ENCODE measurements at places on chromosomes 2 and 18.

DNA sequence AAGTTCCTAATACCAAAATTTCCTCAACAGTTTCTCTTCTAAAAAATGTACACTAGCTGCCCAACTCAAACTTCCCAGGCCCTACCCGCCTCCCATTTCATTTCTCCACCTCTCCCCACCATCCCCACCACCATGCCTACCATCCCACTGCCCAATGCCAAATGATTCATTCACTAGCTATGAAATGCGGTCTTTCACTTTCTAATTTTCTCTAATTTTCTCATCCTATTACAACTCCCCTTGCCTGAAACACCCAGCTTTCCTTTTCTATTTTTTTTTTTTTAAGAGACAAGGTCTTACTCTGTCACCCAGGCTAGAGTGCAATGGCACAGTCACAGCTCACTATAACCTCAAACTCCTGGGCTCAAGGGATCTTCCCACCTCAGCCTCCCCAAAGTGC is 38.4 kb downstream of the KIDINS220 start:
- DNase-seq: no peak

GRCh38 chr2:152420363-152420762 is 85.4 kb downstream of the FMNL2 start:
- no peak for DNase-seq

- DNase-seq: no peak
These were observed 112.5 kb downstream of the MGAT5 start for GRCh38 chr2:134366359-134366758.

DNA sequence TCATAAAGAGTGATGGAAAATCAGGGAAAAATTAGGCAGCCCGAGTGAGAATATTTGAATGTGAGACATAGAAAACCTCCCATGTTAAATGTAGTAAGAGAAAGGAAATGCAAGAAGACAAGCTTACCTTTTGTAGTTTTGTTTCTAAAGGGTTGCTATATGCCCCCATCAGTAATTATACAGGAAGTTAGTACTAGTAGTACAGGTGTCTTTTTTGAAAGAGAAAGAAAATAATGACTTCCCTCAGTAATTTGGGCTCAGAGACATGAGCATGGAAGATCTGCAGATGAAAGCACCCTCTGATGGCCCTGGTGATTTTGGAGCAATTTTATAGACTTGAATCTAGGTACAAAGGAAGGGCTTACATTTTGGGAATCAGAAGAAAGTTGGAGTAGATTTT is 80.8 kb downstream of the RHBDD1 start:
- no peak for DNase-seq

DNA sequence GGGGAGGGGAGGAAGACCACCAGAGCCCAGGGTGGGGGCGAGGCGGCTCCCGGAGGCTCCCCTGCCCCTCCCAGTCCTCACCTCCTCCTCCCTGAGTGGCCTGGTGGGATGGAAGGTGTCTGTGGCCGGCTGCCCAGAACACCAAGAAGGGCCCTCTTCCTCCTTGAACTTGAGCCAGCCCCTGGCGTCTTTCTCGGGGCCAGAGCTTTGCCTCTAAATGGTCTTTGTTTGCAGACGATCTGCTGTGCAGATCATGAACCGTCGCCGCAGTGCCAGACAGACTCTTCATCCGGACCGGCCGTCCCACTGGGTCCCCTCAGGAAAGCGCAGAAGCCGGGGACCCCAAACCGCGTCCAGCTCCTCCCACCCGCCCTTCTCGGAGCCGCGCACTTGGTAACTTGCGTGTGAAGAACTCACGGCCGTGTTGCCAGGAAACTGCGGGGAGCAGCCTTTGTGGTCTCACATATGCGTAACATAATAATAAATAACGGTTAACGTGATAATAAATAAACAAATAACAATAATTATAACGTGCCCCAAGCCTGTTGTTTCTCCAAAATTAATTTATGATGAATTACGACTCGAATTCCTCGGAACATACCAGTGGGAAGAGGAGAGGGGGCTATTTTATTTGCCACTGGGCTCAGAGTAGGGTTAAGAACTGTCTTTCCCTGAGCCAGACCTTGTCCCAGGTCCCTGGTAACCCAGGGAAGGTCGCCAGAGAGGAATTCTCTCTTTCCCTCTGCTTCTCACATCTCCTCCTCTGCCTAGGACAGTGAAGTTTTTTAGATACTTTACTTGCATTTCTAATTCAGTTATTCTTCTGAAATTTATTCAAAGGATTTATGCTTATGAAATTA is 41.0 kb downstream of the PTGR3 start:
- no peak for DNase-seq

DNA sequence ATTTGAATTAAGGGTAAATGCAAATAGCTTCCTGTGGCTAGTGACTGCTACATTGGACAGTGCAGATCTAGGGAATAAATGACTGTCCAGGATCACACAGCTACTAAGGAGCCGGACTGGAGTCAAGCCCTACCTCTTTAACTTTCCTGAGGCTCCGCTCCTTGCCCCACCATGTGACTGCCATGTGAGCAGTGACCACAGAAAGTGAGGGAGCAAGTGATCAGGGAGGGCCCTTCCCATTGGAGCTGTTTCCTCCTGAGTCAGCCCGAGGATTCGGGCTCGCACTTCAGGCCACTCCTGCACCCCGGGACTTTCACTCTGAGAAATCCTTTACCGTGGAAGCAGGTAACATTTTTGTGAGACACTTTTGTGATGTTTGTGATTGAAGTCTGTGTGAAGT is 198.0 kb downstream of the ANKRD30B start:
- no peak for DNase-seq

GRCh38 chr2:172552547-172553291 is 3.2 kb upstream of the PDK1 start:
- DNase-seq: peak; percentile 50

GRCh38 chr2:100381240-100381639 is 36.2 kb downstream of the CHST10 start:
- peak; percentile 90 for DNase-seq

DNA sequence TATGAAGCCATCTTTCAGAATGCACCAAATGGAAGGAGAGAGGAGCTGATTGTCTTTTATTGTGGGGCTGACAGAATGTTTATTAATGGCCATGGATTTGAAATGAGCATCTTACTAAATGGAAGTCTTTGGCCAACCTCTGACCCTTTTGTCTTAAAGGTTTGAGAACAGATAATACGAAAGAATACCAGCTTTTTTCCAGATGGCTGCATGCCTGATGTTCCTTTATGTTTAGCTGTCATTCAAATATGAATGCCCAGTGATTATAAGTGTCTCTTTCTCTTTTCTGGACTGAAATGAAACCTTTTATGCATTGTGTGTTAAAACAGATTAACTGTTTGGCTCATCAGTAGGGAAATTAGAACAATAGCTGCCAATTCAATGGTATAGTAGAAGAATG is 46.0 kb downstream of the PARD3B start:
- no peak for DNase-seq

DNA sequence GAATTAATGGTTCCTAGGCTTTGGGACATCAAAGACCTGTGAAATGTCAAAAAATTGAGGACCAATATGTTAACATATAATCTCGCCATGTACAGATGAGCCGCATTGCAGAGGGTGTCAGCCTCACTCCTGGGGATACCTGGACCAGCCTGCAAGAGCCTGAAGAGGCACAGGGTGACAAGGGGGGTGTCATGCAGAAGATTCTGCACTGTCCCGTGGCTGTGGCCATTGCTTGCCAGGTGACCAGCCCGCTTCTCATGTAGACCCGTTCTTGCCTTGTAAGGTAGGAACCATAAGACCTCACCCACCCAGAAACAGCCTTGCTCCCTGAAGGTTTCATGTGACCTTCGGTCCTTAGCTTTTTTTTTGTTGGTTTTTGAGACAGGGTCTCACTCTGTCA is 37.5 kb downstream of the TMEM37 start:
- no peak for DNase-seq

- no peak for DNase-seq
These were observed at the start of gene ACVR2A for GRCh38 chr2:147844697-147845410. Gene ACVR2A, plus strand, starts transcription at chr2:147845029. Its CDS starts 124 bp downstream, at chr2:147845153.

GRCh38 chr18:9095297-9096006 is 7.0 kb upstream of the NDUFV2 start:
- no peak for DNase-seq

- no peak for DNase-seq
These were observed 199.6 kb upstream of the HNMT start for GRCh38 chr2:137764646-137765045.

- no peak for DNase-seq
These were observed 9.6 kb downstream of the TET3 start for GRCh38 chr2:73994178-73994831.

GRCh38 chr18:23735021-23735464 is 45.8 kb downstream of the LAMA3 start:
- peak; percentile 48 for DNase-seq

DNA sequence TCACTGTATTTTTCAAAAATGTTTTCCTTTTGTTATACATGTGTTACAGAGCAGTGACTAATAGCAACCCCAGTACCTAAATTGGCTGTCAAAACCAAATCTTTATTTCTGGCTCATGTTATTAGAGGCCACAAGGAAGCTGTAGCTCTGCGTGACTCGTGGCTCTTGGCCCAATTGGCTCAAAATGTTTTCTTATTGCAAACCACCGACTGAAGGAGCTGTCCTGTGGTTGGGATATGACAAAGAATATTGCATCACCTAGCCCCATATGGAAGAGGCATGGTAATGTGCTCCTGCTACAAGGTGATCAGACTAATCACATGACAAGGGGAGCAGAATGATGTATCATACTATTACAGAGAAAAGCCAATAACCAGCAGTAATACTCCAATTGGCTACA is 1058.5 kb downstream of the CBLN2 start:
- DNase-seq: no peak

DNA sequence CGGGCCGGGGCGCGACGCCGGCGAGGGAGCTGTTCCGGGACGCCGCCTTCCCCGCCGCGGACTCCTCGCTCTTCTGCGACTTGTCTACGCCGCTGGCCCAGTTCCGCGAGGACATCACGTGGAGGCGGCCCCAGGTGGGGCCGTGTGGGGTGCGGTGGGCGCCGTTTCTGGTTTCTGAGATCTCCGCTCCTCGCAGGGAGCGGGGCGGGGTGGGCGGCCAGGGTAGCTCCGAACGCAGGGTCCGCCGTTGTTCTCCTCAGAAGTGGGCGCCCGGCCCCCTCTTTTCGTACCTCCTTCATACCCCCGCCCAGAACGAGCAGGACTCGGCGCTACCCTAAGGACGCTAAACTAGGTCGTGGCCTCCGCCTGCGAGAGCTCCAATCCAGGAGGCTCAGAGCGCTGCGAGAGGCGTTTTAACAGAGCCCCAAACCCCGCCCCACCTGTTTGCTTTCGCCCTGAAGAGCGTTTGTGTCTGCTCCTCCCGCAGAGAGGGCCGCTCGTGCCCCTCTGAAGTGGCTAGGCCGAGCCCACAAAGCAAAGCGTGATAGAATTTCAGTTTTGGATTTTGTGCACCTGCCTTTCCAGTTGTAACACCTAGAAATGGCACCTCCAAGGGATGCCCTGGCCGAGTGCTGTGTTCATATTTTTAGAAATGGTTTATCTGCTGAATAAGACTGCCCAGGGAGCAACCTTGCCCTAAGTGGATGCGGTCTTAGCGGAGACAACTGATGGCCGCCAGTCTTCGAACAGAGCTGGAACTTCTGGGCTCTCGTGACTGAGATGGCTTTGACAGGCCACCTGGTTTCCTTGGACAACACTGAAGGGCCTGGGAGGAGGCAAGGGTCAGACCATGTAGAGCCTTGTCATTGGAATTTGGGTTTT is 626 bp downstream of the CAPN10 start:
- peak; percentile 59 for DNase-seq

- no peak for DNase-seq
These were observed 130.7 kb downstream of the UBE2E3 start for GRCh38 chr2:181111059-181111458.

GRCh38 chr2:232203936-232204335 is 174.6 kb upstream of the ALPP start:
- DNase-seq: no peak

- no peak for DNase-seq
These were observed 41.9 kb downstream of the BMPR2 start for GRCh38 chr2:202418027-202418426.

DNA sequence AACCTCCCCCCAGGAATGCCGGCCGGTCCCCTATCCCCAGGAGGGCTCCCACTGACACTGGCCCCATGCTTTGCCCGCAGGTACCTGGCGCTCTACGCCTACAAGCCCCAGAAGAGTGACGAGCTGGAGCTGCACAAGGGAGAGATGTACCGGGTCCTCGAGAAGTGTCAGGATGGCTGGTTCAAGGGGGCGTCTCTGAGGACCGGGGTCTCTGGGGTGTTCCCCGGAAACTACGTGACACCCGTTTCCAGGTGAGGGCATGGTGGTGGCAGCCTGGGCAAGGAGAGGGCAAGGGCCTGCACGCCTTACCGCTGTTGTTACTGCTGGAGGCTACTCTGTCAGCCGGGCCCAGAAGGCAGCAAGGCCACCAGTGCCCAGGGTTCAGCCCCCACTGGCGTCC is 181.3 kb downstream of the SEPTIN10 start:
- no peak for DNase-seq

- DNase-seq: no peak
These were observed 44.4 kb downstream of the RPIA start for GRCh38 chr2:88735853-88736252.

- no peak for DNase-seq
These were observed 583.7 kb upstream of the HNMT start for GRCh38 chr2:137380610-137381009.

DNA sequence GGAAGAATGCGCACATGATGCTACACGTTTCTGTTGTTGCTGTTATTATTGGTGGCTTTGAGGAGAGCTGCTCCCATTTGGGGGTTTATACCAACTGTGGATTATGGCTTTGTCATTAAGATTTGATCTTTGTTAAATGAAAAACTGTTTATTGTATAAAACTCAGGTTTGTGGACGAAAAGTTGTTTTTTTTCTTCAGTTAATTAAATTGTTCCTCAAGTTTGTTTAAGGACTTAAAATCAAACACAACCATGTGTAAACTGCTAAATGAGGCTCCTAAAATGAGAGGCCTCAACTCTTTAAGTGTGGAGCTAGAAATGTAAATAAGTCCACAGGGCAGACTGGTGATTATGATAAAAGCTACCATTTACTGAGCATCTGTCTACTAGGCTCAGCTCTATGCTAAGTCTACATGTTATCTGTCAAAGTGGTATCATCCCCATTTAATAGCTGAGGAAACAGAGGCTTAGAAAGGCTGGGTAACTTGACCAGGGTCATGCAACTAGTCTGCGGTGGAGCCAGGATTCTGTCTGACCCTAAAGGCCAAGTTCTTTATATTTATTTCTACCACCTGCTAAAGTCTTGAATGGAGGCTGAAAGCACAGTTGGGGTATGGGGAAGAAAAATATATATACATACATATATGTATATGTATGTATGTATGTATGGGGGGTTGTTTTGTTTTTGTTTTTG is 4.1 kb downstream of the MYCN start:
- DNase-seq: no peak

GRCh38 chr2:96773922-96774321 is 13.2 kb downstream of the CNNM4 start:
- DNase-seq: no peak

GRCh38 chr2:62733546-62733945 is 28.0 kb downstream of the EHBP1 start:
- peak; percentile 24 for DNase-seq
